ENCODE measurements at places on chromosomes 7 and 10. TPM values are rescaled to one million over a fixed set of nuclear protein-coding genes. Genes with fewer than 3 reads are reported as not detected.

PYROXD2 gene
- 4.4 TPM for total RNA-seq

LIPM gene
- not detected for total RNA-seq

PILRA gene
- 3.3 TPM for total RNA-seq

RSPH10B2 gene
- not detected for total RNA-seq

AZGP1 gene
- not detected for total RNA-seq

FAM180A gene
- total RNA-seq, result 0.05 TPM

TSPAN15 gene
- 80.7 TPM for total RNA-seq

SPAM1 gene
- total RNA-seq, result not detected

GPC2 gene
- total RNA-seq, result 0.39 TPM

FIS1 gene
- 129 TPM for total RNA-seq

MUC12 gene
- 16.4 TPM for total RNA-seq

SLC18A2 gene
- 0.04 TPM for total RNA-seq

DYDC2 gene
- total RNA-seq, result not detected

COL1A2 gene
- not detected for total RNA-seq

ARPC1B gene
- total RNA-seq, result 303 TPM

COL13A1 gene
- total RNA-seq, result 0.21 TPM

HYAL4 gene
- total RNA-seq, result 0.04 TPM

SPDYE16 gene
- total RNA-seq, result not detected

MMD2 gene
- not detected for total RNA-seq

ASIC3 gene
- 10.5 TPM for total RNA-seq

All from A549 treated with dexamethasone at 1 μM for 4 hours (cell line).